Gastroesophageal sphincter (tissue), 4 donors: ENCODE measurements at places on chromosomes 5 and 9.

GRCh38 chr9:3410461-3410860 lies 115.3 kb downstream of the RFX3 start:
- no peak for ATAC-seq

DNA sequence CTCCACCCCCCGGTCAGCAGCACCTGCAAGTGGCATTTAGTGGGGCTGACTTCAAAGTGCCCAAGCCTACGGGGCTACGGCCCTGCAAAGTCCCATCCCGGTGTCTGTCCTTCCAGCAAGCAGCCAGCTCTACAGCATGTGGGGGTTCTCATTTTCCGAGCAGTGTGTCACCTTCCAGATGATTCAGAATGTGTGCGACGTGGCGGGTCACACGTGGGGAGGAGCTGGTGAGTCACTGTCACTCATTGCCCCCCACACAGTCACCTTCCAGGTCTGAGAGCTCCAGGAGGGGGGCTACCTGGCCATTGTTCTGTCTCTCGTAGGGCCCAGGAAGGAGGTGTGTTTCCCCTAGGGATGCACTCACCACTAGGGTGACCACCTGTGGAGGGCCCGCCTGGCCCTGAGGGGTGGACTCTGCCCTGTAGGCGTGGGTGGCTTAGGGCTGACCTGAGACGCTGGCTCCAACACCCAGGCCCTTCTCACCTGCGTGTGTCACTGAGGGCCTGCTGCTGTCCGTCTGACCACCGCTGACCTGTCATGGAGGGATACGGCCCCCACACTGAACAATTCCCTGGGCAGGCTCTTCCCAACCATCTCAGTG lies 70.2 kb downstream of the SEMA4D start:
- no peak for ATAC-seq

DNA sequence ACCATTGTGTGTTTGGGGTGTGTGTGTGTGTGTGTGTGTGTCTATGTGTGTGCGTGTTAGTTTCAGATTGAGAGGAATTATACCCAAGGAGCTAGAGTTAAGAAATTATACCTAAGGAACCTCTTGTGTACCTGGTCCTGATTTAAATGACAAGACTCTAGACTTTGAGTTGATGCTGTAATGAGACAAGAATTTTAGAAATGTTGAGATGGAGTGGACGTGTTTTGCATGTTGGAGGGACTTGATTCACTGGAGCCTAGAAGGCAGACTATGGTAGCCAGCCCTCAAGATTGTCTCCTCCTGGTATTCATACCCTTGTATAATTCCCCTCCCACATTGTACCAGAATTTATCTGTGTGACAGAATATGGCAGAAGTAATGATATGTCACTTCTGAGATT lies 52.4 kb upstream of the HSPB3 start:
- no peak for ATAC-seq

- ATAC-seq, result no peak
These were observed 219.6 kb downstream of the CTNND2 start for GRCh38 chr5:11684607-11685006.

GRCh38 chr5:39450487-39450886 lies 25.7 kb upstream of the DAB2 start:
- ATAC-seq, result no peak

- ATAC-seq, result no peak
These were observed 365.7 kb upstream of the RIOK2 start for GRCh38 chr5:97548739-97549080.
